ENCODE measurements at places on chromosomes 1 and 21. TPM values are rescaled to one million over a fixed set of nuclear protein-coding genes. Genes with fewer than 3 reads are reported as not detected.

DNA sequence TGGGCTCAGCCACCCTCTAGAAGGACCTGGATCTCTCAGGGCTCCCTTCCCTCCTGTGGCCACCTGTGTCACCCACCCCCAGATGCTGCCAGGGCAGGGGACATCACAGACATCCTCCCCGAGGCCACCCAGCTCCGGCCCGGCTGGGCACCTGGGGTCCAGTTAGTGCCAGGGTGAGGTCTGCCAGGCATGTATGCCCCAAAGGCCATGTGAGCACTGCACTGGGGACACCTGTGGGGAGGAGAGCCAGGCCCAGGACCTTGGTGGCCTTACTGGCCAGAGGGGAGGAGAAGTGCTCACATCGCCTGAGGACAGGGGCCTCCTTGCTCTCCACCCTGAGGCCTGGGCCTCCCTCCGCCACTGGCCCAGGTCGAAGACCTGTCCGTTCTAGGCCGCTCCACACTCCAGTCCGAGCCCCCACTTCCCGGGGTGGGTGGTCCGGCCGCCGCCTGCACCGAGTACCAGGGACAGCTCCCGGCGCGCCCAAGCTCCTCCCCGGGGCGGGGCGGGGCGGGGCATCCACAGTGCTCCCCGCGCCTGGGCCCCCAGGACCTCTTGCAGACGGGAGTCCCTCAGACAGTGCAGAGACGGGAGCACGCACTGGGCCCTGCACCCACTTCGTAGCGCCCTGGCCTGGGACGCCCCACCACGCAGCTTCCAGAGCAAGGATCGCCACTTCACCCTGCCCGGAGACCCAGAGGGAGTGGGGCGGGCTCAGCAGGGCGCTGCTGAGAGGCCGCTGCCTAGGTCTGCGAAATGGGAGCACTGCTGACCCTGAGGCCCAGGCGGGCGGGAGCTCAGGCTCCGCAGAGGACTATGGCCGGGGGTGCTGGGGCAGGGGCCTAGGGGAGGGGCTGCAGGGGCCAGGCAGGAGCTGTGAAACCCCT lies 34.3 kb upstream of the CCDC27 start:
- no peak for DNase-seq

- DNase-seq: no peak
Measured at GRCh38 chr1:205354259-205355074, 2.3 kb downstream of the KLHDC8A start.

Gene LCE6A
- not detected for total RNA-seq

DNA sequence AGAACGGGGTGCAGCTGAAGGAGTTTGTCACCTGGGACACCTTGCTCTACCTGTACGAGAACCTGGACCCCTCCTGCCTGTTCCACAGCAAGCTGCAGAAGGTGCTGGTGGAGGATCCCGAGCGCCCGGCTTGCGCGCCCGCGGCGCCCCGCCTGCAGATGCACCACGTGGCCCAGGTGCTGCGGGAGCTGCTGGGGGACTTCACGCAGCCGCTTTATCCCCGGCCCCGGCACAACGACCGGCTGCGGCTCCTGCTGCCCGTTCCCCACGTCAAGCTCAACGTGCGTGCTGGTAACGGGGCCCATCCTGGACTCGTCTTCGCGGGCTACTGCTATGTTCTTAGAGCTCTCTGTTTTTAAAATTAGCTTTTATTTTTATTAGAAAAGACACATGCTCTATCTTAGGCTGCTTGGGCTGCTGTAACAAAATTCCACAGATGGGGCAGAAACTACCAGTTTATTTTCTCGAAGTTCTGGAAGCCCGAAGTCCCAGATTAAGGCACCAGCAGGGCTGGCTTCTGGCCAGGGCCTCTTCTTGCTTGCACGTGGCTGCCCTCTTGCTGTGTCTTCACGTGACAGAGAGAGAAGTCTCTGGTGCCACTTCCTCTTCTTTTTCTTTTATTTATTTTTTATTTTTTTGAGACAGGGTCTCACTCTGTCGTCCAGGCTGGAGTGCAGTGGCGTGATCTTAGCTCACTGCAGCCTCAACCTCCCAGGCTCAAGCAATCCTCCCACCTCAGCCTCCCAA lies 38.1 kb downstream of the TRPM2 start:
- peak; percentile 91 for DNase-seq

Gene FALEC
- total RNA-seq: not detected

DNA sequence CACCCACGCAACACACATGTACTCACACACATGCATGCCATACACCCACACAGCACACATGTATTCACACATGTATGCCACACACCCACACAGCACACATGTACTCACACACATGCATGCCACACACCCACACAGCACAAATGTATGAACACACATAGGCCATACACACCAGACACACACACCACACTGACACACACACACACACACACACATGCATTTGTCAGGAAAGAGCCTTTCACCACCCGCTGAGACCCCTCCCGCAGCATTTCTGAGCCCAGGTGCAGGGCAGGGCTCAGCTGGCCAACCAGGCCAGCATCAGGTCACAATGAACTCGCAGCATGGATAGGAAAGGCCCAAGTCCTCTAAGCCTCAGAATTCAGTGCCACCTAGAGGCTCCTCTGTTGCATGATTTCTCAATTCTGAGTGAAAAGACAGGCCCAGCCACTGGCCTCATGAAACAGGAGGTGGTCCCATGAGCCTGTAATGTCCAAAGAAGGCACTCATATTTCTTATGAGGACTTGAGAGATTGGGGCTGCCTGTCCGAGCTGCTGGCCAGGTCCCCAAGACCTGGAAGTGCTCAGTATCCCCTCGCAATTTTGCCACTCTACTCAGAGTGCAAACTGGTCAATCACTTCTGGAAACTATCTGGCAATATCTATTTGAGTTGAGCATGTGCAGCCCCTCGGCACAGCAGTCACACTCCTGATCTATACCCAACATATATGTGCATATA lies 57.3 kb downstream of the PSMG1 start:
- DNase-seq: peak; percentile 60

GRCh38 chr1:154431586-154432373 lies 26.6 kb downstream of the IL6R start:
- DNase-seq: no peak

DNA sequence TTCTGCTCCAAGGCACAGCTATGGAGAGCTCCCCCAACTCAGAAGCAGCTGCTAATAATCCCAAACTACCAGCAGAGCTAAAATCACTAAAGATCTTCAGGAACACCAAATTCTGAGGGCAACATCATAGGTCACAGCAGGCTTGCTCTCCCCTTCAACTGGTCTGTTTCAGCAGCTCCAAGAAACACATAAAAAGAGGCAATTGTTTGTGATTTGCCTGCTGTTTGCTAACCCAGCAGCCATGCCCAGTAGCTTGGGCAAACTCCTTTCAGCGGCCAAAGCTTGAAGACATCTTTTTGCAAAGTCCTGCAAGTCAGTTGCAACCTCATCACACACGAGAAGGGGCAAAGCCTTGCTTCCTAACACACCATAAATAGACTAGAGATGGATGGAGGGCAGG lies 8.9 kb downstream of the ERI3 start:
- DNase-seq: no peak

- no peak for DNase-seq
Measured at GRCh38 chr1:162663589-162664106, 31.4 kb downstream of the DDR2 start.

DNA sequence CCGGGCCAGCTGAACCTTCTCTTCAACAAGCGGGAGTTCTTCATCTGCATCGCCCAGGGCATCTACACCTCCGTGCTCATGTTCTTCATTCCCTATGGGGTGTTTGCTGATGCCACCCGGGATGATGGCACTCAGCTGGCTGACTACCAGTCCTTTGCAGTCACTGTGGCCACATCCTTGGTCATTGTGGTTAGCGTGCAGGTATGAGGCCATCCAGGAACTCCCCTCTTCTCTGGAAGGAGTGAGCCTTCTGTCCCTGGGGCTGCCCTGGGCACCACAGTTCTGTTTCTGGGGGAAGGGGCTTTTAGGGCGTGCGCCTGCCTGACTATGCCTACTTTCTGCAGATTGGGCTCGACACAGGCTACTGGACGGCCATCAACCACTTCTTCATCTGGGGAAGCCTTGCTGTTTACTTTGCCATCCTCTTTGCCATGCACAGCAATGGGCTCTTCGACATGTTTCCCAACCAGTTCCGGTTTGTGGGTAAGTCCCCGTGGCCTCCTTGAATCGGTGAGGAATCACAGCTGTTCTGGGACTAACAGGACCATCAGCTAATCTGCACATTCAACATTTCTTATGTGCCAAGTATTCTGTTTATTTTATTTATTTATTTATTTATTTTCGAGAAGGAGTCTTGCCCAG lies 21.1 kb downstream of the ATP8B2 start:
- no peak for DNase-seq

DNA sequence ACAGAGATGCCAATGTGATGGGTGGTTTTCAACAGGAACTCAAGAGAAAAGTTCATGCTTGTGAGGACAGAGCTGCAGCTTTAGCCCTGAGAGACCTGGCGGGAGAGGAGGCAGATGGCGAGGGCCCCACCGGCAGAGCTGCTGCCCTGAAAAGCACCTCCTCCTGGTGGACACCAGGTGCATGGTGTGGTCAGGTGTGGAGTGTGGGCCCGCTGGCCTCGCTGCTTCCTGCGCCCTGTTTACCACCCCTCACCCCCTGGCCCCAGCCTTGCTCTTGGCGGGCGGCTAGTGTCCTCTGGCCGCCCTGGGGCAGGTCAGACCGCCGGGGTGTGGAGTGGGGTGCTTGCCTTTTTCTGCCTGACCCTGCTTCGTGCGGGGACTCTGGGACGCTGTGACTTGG lies 42.8 kb downstream of the PRKCZ start:
- no peak for DNase-seq

- no peak for DNase-seq
Measured at GRCh38 chr1:241870336-241870735, 22.3 kb downstream of the EXO1 start.

- DNase-seq: no peak
Measured at GRCh38 chr21:41751611-41752011, 15.2 kb downstream of the RIPK4 start.
